ENCODE measurements at places on chromosomes 2 and 18.

- no peak for DNase-seq
These were observed 194.2 kb upstream of the PKDCC start for GRCh38 chr2:41853427-41854191.

GRCh38 chr2:1045109-1045508, 94.5 kb downstream of the SNTG2 start:
- no peak for DNase-seq

DNA sequence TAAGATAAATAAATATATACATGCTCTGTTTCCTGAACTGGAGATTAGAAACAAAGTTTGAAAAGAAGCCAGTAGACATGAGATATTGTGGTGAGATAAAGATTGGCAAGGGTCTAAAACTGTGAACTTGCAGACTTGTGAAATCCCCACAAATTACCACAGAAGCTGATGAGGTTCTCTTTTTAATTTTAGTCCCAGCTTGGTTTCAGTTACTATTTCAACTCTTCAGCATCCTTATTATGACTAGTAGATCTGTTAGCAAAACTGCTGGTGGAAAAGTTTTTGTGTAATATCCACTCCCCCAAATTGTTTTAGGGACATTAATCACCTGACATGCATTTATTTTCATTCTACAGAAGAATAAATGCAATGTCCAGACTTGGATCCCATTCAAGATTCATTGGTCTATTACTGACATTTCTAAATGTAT, 20.8 kb downstream of the RASGRP3 start:
- DNase-seq: no peak

DNA sequence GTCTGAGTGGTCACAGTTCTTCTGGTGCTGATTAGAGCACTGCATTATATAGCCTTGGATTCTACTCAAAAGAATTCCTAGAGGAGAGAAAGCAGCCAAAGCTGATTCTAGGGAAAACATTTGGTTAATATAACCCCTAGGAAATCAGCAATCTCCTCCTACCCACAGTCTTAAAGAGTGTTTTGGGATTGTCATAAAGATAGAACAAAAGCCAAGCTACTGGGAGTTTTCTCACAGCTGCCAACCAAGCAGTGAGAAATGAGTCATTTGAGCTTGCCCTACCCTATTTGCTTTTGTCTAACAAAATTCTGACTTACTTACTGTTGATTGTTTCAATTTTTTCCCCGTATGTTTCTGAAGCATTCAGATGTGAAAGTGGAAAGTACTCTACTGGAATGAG, 469.3 kb downstream of the PLCL1 start:
- DNase-seq: no peak

DNA sequence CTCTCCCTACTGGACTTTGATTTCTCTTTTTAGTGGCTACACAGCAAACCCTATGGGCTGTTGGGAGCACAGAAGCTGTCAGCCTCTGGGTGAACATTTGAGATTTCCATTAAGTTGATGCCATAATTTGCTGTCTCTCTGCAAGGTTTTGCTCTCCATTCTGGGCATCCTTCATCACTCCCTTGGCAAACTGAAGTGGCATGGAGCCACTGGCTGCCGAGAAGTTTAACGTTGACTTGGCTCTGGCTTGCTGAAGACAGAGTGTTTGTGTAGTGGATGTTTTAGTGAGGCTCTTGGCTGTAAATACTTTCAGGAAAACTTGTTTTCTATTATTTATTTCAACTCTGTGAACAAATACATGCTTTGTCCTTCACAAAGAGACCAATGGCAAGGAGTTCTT, 91.5 kb downstream of the ALK start:
- DNase-seq: no peak
